ENCODE measurements at places on chromosomes 6 and 20. TPM values are rescaled to one million over a fixed set of nuclear protein-coding genes. Genes with fewer than 3 reads are reported as not detected.

- DNase-seq = no peak
Observed at GRCh38 chr20:10309326-10309725, 90.7 kb downstream of the SNAP25 start.

DNA sequence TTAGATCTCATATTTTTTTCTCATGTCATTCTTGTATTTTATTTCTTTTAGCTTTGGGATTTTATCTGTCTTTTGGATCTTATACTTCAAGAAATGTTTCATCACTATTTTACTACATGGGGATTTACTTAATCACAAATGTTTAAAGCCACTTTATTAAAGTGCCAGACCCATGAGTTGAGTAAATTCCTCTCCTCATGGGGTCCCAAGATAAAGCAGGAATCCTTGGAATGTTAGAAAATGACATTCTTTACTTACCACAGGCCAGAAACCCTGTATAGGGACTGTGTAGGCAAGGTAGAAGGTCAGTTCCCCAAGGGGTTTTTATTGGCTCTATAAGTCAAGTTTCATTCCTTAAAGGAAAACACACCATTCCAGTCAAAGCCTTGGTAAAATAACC is 28.4 kb upstream of the OR2J2 start:
- DNase-seq = no peak

DNA sequence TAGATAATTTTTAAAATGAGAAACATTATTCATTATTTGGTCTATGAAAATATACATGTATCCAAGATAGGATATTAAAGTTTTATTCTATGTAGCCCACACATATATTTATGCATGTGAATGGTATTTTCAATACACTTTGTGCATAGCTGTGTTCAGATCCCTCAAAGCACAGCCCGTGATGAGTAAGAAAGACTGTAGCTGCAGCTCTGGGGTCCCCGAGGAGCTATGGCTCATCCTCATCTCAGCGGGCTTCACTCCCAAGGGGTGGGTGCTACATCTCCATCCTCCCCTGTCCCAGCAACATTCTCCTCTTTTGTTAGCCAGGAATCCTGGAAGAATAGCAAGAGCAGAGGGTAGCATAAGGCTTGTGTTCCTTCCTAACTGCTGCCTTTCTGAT is 130.8 kb downstream of the SAMD5 start:
- no peak for DNase-seq

The DPM1 gene
- total RNA-seq = 40.9 TPM

GRCh38 chr6:50410579-50410978 is 302.7 kb upstream of the TFAP2D start:
- DNase-seq = no peak

DNA sequence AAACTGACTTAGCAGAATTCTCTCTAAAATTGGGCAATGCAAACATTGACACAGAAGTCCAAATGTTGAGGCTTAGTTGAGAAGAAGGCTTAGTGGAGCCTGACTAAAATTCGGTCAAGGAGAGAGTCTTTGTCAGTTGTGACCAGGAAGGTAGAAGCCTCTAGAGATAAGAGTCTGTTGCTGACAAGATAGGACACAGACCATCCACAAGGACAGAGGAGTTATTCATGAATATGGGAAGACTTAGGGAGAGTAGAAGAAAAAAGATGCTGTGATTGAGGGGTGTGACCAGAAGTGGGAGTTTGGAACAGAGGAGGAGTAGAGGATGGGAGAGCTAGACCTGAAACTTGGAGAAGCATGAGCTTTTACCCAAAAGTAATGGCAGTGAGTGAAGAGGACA is 7.2 kb upstream of the FAXC start:
- no peak for DNase-seq

DNA sequence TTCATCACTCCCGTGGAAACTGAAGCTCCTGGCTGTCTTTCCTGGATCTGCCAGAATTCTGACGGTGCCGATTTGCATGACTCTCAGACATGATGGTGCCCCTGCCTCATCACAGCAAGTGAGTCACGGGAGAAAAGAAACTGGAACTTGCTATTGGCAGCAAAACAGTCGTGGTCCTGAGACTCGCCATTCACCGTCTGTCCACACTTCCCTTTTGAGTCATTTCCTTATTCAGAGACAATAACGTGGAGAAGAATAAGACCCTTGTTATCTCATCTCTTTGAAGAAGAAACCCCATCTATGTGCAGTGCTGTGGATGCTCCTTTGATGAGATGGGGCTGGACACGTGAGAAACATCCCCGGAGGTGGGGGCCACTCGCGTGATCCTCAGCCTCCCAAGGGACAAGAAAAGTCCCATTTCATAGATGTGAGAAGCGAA is 4.2 kb downstream of the GPR31 start:
- no peak for DNase-seq

GRCh38 chr6:45535933-45536332 is 158.2 kb upstream of the SUPT3H start:
- DNase-seq = no peak

Data from CD4-positive, alpha-beta memory T cell (primary cell).